CD4-positive, CD25-positive, alpha-beta regulatory T cell (primary cell): ENCODE measurements at places on chromosomes 6 and 20. TPM values are rescaled to one million over a fixed set of nuclear protein-coding genes. Genes with fewer than 3 reads are reported as not detected.

- no peak for DNase-seq
- H3K36me3 ChIP-seq: peaks cover 44% of the 10 kb centered on the region
- H3K27ac ChIP-seq: peak overlapping the region; percentile 66
- peaks cover 54% of the 10 kb centered on the region for H3K4me1 ChIP-seq
These were observed 4.0 kb downstream of the EEF1A1 start for GRCh38 chr6:73516514-73517489.

DNA sequence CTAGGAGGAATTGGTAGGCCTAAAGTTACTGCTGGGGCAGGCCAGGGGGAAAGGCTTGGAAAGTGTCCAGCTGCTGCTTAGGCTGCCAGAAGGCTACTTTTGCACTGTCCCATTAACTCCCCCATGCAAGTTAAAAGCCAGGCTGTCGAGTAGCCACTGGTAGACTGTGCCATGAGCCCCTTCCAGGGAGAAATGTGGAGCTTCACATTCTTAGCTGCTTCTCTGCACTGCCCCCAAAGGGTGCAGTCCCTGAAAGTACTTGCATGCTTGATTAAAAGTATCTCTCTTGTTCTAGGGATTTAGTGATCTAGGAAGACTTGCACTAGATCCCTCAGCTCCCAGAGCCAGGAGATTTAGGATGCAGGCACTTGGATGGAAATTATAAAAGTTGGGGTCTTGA lies 57.3 kb downstream of the CDC5L start:
- peaks cover 73% of the 10 kb centered on the region for H3K36me3 ChIP-seq
- no peak for DNase-seq
- no peak overlapping the region for H3K4me3 ChIP-seq
- no peaks in the 10 kb centered on the region for H3K27me3 ChIP-seq
- H3K4me1 ChIP-seq: no peaks in the 10 kb centered on the region
- H3K27ac ChIP-seq: no peak overlapping the region

DNA sequence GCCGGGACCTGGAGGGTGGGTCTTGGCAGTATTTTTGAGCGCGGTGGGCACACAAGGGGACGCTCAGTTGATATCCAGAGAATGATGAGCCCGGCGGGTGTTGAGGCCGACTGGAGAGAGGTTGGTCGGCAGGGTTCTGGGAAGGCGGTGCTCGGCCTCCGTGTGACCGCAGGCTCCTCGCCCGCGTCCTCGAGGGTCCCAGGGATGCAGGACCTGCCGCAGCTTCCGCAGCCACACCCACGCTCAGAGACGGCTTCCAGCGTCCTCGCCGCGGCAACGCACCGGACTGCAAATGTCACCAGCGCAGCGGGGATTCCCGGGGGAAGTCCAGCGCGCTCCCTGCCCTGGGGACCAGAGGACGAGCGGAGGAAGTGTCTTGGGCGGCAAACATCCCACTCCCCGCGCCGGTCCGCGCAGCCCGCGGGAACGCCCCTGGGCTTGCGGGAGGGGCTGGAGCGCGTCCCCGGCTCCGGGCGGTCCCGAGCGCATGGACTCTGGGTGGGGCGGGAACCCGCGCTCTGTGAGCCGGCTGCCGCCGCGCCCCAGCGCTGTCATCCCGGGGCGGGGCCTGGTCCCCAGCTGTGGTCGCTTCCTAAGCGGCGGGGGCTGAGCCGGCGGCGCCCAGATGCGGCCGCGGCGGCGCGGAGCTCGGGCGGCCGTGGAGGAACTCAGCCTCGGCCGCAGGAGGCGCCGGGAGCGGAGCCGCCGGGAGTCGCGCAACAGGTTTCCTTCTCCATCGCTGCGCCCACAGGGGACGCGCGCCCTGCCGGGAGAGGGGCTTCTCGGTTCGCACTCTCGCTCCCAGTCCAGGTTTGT lies at the start of gene STX11:
Gene STX11 (plus strand): TSS at position 624 of the 816 bp plus-strand sequence. CDS start 36,111 bp downstream, outside the sequence.
- H3K27ac ChIP-seq: peak within 1 kb of the TSS; percentile 89
- peak within 1 kb of the TSS; percentile 99 for H3K4me3 ChIP-seq
- peaks cover 42% of the 10 kb centered on the region for H3K4me1 ChIP-seq
- H3K36me3 ChIP-seq: peaks cover 4% of the 10 kb centered on the region
- H3K27me3 ChIP-seq: no peaks in the 10 kb centered on the region

The XRN2 gene
- total RNA-seq: 59.0 TPM

The CLVS2 gene
- not detected for total RNA-seq

The ISM1 gene
- 0.67 TPM for total RNA-seq

The KIAA0408 gene
- 5.8 TPM for total RNA-seq

- no peak overlapping the region for H3K4me3 ChIP-seq
- H3K36me3 ChIP-seq: no peaks in the 10 kb centered on the region
- H3K27ac ChIP-seq: no peak overlapping the region
- no peak for DNase-seq
- H3K27me3 ChIP-seq: no peaks in the 10 kb centered on the region
These were observed 100.4 kb downstream of the CD83 start for GRCh38 chr6:14217728-14218518.

DNA sequence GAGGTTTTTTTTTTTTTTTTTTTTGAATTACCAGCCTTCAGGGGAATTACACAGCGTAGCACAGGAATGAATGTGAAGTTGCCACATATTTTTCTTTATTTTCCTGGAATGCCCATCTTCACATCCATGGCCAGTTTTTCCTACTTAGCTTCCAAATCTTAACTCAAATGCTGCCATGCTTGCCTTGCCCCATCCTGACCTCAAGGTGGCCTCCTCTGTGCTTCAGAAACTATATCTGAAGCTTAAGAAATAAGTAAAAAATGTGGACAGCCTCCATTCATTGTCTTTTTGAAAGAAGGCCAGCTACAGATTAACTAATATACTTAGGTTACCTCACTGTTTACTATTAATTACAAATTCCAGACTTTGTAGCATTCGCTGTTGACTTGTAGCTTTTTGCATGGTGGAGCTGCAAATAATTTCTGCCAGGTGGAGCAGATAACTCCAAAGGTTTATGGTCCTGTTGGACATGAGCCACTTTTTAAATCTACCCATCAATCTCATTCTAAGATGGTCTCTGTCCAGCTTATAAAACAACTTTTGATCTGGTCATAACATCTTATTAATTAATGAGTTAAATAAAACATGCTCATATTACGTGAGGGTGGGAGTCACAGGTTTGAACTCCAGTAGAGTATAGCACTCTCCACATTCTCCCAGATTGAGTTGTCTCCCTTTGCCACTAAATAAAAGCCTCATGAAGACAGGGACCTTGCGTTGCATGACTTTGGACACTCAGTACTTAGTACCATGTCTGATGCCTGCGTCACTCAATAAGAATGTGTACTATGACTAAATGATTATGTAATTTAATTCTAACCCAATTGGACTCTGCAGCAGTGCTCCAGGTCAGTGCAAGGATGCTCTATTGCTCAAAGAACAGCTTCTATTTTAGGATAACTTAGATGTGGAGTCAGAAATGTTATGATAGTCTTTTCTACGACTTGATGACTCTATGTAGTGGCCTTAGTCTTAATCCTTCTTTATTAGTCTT lies 678.6 kb upstream of the CITED2 start:
- H3K36me3 ChIP-seq: no peaks in the 10 kb centered on the region
- no peak overlapping the region for H3K27ac ChIP-seq
- no peak overlapping the region for H3K4me3 ChIP-seq
- DNase-seq: no peak

GRCh38 chr6:107600936-107601335 lies 111.0 kb downstream of the SOBP start:
- peaks cover 16% of the 10 kb centered on the region for H3K27me3 ChIP-seq
- H3K4me3 ChIP-seq: no peak overlapping the region
- no peaks in the 10 kb centered on the region for H3K4me1 ChIP-seq
- no peaks in the 10 kb centered on the region for H3K36me3 ChIP-seq
- H3K27ac ChIP-seq: no peak overlapping the region

GRCh38 chr6:37109714-37110499 lies 60.0 kb upstream of the PIM1 start:
- H3K36me3 ChIP-seq: no peaks in the 10 kb centered on the region
- H3K4me1 ChIP-seq: no peaks in the 10 kb centered on the region
- H3K4me3 ChIP-seq: no peak overlapping the region
- no peak for DNase-seq
- no peak overlapping the region for H3K27ac ChIP-seq

DNA sequence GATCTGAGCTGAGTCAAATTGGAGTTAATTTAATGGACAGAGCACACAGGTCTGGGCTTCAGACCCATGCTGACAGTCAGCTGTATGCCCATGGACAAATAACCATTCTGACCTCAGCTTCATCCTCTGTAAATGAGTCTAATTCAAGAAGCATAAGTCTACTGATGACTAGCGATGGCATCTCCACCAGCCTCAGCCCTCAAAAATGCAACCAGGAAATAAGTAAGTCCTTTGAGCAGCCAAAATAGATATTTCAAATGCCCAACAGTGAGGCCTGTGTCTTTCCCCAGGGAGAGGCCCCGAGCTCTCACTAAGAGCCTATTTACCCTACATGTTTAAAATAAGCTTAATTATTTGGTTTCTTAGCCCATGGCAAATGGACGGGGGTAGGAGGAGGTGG lies 114.2 kb upstream of the MTHFD1L start:
- no peak overlapping the region for H3K27ac ChIP-seq
- no peaks in the 10 kb centered on the region for H3K4me1 ChIP-seq
- no peaks in the 10 kb centered on the region for H3K36me3 ChIP-seq
- DNase-seq: no peak

DNA sequence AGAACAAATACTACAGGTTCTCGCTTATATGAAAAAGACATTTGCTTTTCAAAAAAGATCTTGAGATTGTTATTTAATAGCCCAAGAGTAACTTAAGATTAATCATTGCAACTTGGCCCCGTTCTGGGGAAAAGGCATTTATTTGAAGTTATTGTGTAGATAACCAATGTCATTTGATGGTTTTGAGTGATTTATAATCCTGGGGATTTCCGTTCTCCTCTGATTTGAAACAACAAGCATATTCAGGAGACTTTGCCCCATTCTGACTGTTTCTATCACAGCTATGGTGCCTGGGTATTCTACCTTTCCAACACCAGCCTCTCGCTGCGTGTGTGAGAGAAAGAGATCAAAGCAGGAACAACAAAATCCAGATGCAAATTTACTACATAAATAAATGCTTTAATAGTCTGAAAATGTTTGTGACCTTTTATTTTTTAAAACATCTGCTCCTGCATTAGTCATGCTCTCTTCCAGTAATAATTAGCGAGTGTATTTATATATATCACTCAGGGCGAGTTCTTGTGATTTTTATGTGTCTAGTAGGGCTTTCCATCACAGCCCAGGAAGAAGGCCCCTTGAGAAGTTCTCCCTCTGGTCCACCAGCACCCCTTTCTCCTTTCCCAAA lies 197.9 kb upstream of the FOXQ1 start:
- no peak for DNase-seq
- no peaks in the 10 kb centered on the region for H3K27me3 ChIP-seq
- no peak overlapping the region for H3K27ac ChIP-seq

DNA sequence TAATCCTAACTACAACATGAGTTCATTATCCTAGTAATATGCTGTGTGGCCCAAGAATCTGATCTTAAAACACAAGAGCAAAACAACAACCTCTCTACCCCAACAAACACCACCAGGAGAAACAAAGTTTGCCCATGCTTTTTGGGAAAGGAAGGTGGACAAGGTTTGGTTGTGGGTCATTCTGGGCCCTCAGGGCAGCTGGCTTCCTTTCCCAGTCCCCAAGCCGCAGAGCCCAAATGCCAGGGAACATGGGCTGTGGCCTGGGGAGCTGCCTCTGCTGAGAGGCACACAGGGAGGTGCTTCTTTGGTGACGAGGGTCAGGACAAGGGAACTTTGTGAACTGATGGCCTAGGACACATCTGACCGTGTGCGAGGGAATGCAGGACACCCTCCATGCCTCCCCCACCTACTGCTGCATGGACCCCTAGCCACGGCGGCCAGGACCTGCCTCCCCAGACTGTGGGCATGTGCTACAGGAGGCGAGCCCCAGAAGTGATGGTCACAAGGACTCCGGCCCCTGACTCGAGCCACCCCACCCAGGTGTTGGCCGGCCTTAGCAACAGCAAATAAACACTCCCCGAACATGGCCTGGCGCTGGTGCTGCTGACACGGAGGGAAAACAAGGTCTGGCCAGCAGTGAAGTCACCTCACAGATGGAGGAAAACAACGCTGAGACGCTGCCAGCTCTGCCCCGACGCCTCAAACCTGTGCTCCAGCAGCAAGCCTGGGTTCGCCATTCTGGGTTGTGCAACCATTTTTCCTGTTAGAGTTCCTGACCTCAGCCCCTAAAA lies 55.6 kb downstream of the RRBP1 start:
- H3K27me3 ChIP-seq: no peaks in the 10 kb centered on the region
- H3K4me3 ChIP-seq: no peak overlapping the region
- H3K36me3 ChIP-seq: peaks cover 13% of the 10 kb centered on the region
- H3K27ac ChIP-seq: no peak overlapping the region

GRCh38 chr20:45781391-45781931 lies 10.2 kb downstream of the WFDC3 start:
- DNase-seq: no peak
- H3K4me1 ChIP-seq: peaks cover 7% of the 10 kb centered on the region
- no peak overlapping the region for H3K4me3 ChIP-seq
- no peaks in the 10 kb centered on the region for H3K36me3 ChIP-seq
- no peak overlapping the region for H3K27ac ChIP-seq

- H3K4me3 ChIP-seq: peak overlapping the region; percentile 32
- DNase-seq: no peak
- H3K27me3 ChIP-seq: no peaks in the 10 kb centered on the region
- no peaks in the 10 kb centered on the region for H3K36me3 ChIP-seq
- H3K4me1 ChIP-seq: peaks cover 12% of the 10 kb centered on the region
These were observed 100.4 kb downstream of the JARID2 start for GRCh38 chr6:15346315-15346714.

DNA sequence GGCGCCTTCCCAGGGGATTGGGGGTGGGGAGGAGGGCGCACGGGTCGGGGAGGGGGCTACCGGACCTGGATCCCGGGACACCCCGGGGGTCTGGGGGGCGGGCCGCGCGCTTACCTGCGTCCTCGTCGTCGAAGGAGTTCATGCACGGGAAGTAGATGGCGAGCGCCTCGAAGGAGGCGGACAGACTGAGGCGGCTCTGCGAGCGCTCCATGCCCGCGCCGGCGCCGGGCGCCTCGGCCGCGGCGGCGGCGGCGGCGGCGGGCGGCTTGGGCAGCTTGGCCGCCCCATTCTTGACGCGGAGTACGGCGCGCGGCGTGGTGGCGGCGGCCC lies 320 bp downstream of the RIMS4 start:
- H3K4me3 ChIP-seq: no peak overlapping the region
- H3K27me3 ChIP-seq: peaks cover 45% of the 10 kb centered on the region
- no peaks in the 10 kb centered on the region for H3K36me3 ChIP-seq
- no peak for DNase-seq
- H3K27ac ChIP-seq: no peak overlapping the region
- no peaks in the 10 kb centered on the region for H3K4me1 ChIP-seq

DNA sequence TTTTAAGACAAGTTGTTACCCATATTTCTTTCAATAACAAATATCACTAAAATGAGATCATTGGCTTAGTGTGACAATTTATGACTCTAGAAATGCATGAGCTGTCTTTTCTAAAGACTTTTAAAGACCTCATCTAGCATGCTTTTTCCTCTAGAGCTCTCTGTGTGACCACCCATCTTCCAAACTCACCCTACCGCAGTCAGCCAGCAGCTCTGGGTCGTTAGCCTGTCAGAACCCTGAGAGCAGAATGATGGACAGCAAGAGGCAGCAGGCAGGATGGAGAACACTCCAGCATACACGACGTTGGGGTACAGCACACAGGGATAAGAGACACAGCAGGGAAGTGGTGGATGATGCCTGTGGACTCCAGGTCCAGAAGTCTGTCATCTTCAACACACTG lies 45.1 kb upstream of the TBX18 start:
- no peaks in the 10 kb centered on the region for H3K4me1 ChIP-seq
- H3K27me3 ChIP-seq: no peaks in the 10 kb centered on the region
- no peaks in the 10 kb centered on the region for H3K36me3 ChIP-seq
- no peak for DNase-seq
- no peak overlapping the region for H3K27ac ChIP-seq
- H3K4me3 ChIP-seq: no peak overlapping the region

- H3K27ac ChIP-seq: no peak overlapping the region
- H3K36me3 ChIP-seq: no peaks in the 10 kb centered on the region
- peaks cover 11% of the 10 kb centered on the region for H3K4me1 ChIP-seq
- H3K27me3 ChIP-seq: no peaks in the 10 kb centered on the region
- no peak for DNase-seq
These were observed 35.4 kb upstream of the PHACTR2 start for GRCh38 chr6:143642403-143642802.
